Endothelial cell (in vitro differentiated cells): ENCODE measurements at places on chromosomes 5 and 9. TPM values are rescaled to one million over a fixed set of nuclear protein-coding genes. Genes with fewer than 3 reads are reported as not detected.

GRCh38 chr5:39427229-39427628, 2.4 kb upstream of the DAB2 start:
- DNase-seq = no peak

The PPP3R2 gene
- 2.2 TPM for total RNA-seq

DNA sequence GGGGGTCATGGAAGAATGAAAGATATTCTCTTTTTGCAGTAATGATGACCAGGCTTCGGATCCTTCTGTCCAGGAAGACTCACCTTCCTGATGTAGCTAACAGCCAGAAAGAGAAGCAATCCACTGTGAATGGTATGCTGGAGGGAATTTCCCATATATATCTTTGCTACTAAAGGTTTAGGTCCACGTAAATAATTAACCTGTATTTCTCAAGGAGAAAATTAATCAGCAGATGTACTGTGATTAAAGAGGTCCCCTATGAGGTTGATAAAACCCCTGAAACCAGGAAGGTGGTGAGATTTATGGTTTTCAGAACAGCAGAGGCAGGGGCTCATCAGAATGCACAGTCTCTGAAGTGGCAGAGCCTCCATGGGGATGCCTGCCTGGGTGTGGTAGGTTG, 11.4 kb upstream of the RAB3C start:
- DNase-seq = no peak

GRCh38 chr5:128376577-128376976, 161.5 kb downstream of the FBN2 start:
- DNase-seq = no peak

DNA sequence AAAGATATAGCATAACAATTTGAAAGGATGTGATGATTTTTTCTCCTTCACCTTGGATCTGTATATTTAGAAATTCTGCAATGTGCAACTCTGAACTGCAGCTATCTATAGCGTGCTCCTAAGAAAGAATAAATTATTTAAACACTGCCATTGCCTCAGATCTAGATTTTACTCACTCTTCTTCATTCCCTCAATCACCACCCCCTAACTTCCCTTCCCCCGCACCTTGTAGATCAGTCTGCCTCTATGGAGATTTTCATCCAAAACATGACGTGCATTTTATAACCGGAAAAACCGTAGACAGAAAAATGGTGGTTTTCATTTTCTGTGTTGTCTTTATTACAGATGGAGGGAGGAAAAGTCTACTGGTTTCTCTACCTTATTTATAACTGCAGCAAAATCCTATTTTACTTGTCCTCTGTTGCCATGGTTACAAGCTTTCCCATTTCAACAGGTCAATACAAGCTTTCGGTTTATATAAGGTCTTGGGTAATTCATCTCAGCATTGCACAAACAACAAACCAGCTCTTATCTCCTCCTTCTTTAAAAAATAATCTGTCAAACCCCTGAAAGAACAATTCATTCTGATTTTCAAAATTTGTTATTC, 480.0 kb downstream of the TAF11L14 start:
- no peak for DNase-seq

DNA sequence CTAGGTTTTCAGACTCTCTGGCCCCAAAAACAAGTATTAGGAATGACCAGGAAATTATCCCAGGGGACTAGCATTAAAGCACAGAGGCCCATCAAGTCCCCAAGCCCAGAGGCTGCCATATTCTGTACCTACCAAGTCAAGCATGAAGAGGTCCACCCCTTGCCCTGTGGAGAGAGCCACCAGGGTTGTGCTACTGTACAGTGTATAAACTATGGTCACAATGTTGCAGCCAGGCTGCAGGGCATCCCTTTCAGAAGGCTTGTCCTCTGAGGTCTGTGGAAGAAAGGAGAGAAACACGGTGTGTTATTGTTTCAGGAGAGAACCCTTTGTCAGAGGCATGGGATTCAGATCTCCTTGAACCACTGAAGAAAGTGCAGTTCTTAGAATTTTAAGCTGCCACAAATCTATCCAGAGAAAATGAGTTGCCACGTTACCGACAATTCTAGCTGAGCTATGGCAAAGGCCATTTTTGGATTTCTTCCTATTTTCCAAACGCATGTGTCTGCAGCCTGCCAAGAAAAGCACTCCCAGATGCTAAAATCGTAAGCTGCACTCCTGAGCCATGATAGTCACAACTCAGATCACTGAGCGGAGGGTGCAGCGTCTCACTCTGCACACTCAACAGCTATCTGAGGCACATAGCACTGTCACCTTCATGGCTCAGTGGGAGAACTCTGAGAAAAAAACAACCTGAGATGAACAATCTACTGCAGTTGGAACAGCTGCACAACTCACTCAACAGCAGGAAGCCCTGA, 45.5 kb upstream of the SPATA31E1 start:
- DNase-seq = no peak

DNA sequence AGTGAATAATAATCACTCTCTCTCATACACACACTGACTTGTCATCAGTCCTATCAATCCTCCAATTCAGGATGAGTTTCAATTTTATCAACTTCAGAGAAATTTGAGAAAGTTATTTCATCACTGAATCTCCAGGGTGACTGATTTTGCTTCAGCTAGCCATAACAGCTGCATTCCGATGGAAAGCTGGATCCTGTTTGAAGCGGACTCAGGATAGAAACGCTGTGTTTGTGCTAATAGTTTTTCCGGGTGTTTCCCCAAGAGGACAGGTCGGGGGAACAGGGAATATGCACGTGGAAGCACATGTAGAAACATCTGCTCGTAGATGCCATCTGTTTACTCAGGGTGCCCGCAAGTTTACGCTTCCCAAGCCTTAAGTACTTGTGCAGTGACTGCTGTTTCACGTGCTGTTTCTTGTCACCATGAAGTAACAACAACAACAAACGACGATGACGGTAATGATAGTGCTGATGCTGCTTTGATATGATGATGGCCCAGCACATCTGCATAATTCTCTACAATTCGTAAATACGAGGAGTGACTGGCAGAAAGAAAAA, 263.7 kb upstream of the DAPK1 start:
- DNase-seq = no peak

The CDC42SE2 gene
- total RNA-seq = 22.2 TPM

DNA sequence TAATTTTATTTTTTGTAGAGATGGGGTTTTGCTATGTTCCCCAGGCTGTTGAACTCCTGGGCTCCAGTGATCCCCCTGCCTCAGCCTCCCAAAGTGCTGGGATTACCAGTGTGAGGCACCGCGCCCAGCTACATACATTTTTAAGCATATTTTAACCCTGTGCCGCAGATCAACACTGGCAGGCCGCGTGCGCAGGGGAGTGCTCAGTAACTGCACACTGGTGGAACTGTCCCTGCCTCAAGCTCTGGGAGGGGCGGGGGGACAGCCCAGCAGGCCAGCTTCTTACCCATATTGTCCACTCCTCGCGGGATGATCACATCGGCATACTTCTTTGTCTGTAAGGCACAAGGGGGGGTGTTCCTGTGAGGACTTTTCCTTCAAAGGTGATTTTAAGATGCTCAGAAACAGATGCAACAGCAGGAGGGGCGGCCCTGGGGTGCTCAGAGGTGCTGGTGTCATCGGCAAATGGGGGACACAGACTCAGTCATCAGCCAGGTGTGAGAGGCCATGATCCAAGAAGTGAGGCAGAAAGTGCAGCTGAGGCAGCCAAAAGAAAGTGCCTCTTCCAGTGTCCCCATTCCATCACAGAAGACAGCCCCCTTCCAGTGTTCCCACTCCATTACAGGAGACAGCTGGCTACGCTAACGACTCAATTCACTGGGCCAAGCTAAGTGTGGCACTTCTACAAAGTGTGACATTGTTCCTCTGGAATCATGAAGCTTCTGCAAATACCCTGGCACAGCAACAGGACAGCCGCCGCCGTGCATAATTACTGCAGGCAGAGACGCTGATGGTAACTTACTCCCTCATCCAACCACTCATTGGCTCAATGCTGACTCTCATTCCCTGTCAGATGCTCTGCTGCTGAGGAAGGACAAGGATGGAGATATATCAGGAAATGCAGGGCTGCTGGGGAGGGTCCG, 5.2 kb downstream of the UCK1 start:
- DNase-seq = no peak

DNA sequence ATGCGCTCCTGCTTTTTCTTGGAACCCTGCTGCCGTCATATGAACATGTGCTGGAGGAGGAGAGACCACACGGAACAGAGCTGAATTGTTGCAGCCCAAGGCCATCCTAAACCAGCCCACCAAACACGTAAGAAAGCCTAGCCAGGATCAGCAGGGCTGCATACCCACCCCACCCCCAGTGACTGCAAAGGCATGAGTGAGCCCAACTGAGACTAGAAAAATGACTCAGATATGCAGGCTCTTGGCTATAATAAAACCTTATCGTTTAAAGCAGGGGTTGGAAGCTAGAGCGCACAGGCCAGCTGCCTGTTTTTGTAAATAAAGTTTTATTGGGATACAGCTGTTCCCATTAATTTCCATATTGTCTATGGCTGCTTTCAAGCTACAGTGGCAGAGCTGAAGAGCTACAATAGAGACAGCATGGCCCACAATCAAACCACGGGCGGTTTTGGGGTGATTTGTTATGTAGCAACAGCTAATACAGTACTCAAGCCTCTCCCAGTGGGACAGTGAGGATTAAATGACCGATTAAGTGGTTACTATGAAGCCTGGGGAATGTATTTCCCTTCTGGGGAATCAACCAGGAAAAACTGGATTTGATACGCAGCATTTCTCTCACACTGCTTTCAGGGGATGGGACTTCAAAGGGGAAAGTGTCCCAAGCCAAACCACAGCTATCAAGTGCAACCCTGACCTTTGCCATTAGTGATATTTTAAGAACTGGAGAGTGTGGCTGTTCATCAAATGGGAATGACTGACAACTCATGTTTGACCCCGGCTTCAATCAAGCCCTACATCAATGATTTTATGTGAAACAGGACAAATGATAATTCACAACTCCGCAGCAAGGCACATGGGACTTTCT, 6.3 kb downstream of the SHB start:
- no peak for DNase-seq

GRCh38 chr9:108609227-108609896, 246.4 kb downstream of the ACTL7B start:
- DNase-seq = no peak

The DEPDC1B gene
- 6.4 TPM for total RNA-seq

DNA sequence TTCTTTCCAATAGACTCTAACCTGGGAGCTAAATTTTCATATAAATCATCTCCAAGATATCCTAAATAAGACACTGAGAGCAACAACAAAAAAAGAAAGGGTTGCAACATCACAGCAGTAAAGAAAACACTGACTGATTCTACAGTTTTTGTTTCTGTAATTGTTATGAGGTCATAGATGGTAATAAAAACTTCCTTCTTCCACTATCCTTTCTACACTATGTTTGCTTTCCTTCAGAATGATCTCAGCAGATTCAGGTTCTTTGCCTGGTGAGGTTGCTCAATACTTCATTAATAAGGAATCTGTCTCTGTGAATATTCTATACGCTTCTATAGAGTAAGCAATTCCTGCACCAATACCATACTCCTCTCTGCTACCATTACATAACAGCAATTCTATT, 835.6 kb upstream of the GRAMD2B start:
- no peak for DNase-seq

DNA sequence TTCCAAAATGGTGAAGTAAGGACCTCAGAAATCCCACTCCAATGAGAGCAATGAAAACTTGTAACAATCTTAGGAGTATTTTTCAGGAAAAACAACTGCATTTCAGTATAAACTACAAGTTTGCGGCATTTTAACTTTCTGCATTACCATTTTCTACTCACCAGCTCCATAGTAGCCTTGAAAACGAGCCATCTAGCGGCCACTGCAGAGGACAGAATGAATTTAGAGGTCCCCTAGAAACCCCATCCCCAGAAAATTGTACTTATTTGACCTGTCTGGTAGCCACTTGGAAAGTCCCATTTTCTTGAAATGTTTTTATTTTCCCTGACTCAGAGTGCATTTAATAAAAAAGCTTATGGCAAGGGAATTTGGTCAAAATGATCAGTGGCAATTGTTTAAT, 205.4 kb upstream of the ITGA1 start:
- DNase-seq = no peak

- peak; percentile 70 for DNase-seq
Measured at GRCh38 chr5:1294835-1295649, at the start of gene TERT. TERT (minus strand) TSS chr5:1295068; CDS start chr5:1294989, 79 bp downstream.

The LCP2 gene
- 13.8 TPM for total RNA-seq

The NUDT12 gene
- 6.1 TPM for total RNA-seq

- no peak for DNase-seq
Measured at GRCh38 chr5:54692631-54693030, 175.1 kb downstream of the SNX18 start.

DNA sequence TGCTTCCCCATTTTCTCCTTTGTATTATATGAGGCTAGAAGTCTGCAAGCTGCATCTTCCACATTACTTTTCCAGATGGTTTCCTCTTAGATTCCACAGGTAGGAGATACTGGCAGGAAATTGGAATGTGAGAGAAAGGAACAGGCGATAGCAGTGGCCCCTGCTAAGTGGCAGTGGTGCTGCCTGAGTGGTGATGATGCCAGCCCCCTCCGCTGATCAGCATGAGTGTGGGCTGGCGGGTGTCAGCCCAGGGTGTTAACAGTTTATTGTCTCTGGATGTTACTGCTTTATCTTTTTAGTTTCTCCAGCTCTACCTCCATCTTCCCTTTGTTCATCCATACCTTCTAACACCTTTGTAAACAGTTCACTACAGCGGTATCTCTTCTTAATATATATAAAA, 13.2 kb downstream of the PDE8B start:
- DNase-seq = no peak

- DNase-seq = no peak
Measured at GRCh38 chr5:168464214-168464613, 22.1 kb upstream of the RARS1 start.

GRCh38 chr9:100104314-100104713, 5.3 kb downstream of the INVS start:
- DNase-seq = no peak

- no peak for DNase-seq
Measured at GRCh38 chr9:86804011-86804410, 143.3 kb downstream of the GAS1 start.

The LVRN gene
- total RNA-seq = 1.3 TPM

GRCh38 chr5:160747987-160748386, 104.0 kb downstream of the ATP10B start:
- DNase-seq = no peak

DNA sequence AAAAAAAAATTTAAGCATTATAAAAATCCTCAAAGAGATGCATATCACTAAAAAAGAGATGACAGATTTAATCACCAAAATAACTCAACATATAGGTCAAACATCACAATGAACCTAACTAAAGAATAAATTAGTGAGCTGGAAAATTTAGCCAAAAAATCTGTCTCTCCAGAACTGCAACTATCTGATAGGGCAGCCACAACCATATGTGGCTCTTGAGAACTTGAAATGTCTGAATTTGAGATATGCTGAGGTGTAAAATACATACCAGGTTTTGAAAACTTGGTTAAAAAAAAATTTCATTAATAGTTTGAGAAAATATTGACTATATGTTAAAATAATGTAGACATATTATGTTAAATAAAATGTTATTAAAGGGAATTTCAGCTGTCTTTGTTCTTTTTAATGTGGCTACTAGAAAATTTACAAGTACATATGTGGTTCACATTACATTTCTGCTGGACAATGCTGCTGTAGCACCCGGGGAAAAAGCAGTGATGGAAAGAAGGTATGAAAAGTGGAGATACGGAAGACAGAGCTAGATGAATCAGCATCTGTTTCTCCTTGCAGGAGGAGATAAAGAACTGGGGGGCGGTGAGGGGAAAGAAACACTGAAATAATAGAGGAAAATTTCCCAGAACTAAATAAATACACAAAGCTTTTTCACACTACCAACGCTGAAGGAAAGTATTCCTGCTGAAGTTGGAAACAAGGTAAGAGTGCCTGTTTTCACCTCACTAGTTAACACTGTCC, 66.1 kb downstream of the DCP2 start:
- DNase-seq = no peak

The PCDHA11 gene
- total RNA-seq = 7.8 TPM

The GAS1 gene
- 11.2 TPM for total RNA-seq

- DNase-seq = no peak
Measured at GRCh38 chr5:67341478-67341877, 144.9 kb upstream of the CD180 start.
